ENCODE measurements at places on chromosomes 4 and X.

GRCh38 chrX:142251202-142251601 lies 46.1 kb upstream of the MAGEC2 start:
- DNase-seq = no peak

DNA sequence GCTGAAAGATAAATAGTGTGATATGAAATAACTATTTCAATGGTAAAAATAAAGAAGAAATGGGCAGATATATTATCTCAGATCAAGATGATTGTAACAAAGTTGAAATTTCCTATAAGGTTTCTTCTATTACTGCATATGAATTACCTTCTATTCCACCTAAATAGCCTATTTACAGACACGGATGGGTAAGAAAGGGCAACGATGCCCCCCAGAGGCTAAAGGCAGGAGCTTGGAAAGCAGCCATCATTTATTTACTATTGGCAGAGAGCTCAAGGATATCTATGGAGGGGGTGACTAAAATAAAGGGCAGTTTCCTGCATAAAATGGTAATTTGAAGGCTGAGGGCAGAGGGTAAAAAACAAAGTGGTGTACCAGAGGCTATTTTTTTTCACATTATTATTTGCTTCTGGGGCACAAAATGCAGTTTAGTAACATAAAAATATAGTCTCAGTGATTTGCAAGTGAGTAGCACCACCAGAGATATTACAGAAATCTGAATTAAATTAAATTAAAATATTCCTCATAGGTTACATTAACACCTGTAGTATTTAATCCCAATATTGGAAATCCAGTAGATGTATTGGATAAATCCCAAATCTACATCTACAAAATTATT lies 123.1 kb downstream of the BTC start:
- peak; percentile 66 for DNase-seq

- no peak for DNase-seq
Measured at GRCh38 chrX:123675154-123675553, 57.7 kb downstream of the THOC2 start.

DNA sequence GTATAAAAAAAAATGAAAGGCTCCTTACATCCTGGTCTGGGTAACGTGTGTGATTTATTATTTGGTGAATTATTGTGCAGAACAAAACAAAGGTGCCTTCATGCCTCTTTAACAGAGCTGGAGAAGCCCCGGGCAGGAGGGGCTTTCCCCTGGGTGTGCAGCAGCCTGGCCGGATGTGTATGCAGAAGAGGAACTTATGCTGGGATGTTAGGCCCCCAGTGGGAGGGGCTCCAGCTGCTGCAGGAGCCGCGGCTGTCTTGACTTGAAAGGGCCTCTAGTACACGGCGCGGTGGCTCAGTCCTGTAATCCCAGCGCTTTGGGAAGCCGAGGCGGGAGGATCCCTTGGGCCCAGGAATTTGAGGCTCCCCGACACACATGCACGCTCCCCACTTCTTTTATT lies 16.0 kb downstream of the CCNQ start:
- DNase-seq = peak; percentile 49

GRCh38 chrX:116282751-116283150 lies 112.2 kb downstream of the AGTR2 start:
- DNase-seq = no peak

DNA sequence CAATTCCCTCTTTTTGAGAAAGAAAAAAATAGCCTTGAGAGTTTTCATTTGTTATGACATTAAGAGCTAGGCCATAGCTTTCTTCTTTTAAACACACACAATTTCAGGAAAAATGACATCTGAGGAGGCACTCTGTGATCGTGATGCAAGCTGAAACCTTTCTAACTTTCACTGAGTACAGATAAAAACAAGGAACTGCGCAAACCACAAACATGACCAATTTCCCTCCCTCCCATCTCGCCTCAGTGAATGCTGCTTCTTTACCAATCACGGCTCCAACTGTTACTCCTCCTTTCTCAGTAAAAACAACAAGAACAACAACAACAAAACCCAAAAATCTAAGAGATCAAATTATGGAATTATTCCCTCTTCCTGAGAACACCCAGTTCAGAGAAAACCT lies 626.8 kb downstream of the TLL1 start:
- DNase-seq = no peak

GRCh38 chr4:147318586-147318985 lies 162.3 kb upstream of the EDNRA start:
- DNase-seq = no peak

DNA sequence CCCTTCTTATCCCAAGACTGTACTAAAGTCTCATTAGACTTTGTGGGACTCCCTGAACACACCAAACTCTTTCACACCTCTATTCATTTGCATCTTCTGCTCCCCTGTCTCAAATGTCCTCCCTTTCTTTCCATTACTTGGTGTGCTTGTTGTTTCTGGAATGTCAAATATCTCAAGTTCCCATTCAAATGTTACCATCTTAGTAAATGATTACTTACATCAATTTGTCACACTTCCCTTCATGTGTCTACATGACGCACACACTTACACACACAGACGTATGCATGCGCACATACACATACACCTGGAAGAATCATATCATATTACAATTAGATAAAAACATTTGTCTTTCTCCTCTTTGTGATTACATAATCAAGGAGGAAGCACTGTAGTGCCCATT lies 210.8 kb upstream of the TEX13C start:
- DNase-seq = no peak

GRCh38 chr4:142696334-142697122 lies 149.6 kb downstream of the INPP4B start:
- no peak for DNase-seq
